ENCODE measurements at places on chromosomes 1 and 21.
A peak's percentile ranks its signal among the peaks of the same experiment; 100 is the strongest.

DNA sequence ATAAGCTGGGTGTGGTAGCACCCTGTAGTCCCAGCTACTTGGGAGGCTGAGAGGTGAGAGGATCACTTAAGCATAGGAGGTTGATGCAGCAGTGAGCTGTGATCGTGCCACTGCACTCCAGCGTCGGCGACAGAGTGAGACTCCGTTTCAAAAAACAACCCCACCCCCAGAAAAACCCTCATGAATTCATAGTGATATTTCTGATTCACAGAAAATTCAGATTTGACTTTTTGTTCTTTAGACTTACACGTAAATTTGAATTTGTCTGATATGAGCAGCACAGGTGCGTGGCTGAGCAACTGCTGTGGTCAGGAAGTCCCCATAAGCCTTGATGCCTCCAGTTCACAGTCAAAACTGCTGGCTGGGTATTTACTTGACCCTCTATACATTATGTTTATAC lies 10.0 kb upstream of the MORC3 start:
- DNase-seq = peak; percentile 50

- DNase-seq = no peak
Measured at GRCh38 chr1:12015499-12015898, 3.8 kb upstream of the MIIP start.

DNA sequence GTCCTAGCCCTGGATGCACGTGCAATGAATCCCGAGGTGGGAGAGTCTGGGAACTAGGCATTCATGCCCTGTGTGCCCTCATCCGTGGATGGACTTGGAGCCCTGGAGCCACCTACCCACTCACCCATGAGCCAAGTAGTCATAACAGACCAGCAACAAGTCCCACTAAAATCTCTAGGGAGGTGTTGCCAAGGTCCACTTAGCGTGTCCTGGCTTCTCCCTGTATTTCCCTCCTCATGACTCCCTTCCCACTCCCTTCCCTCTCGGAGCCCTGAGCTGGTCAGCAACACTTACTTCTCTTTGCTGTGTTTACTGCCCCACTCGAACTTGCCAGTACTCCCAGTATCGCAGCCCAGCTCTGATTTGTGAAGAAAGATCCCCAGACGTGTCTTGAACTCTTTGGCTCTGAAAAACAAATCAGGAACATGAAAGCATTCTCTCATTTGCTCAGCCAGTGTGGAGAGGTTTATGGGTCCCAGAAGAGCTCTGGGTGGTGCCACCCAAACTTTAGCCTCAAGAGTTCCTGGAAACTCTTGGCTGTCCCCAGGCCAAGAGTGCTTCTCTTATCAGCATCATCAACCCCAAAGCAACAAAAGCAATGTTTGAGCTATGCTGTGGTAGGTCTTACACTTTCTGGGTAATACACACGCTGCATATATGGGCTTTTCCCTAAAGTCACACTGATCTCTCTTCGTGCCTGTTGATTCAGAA lies 1.1 kb downstream of the RGS16 start:
- DNase-seq = no peak

GRCh38 chr1:34750610-34751009 lies 4.2 kb upstream of the GJB5 start:
- DNase-seq = no peak

DNA sequence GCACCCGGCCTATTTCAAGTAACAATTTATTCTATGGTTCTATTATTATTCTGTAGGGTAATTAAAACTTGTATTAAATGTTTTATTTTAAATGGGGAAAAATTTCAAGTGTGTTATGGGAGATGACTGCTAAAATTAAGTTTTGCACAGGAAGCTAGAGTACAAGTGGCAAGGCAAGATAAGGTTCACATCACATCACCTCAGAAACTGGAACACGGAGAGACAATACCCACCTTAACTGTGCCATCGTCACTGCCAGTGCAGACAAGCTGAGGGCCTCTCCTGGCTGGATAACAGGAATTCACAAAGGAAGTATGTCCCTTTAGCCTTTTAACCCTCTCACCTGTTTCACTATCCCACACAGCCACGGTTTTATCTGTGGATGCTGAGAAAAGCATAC lies 7.6 kb downstream of the SNRNP40 start:
- no peak for DNase-seq

DNA sequence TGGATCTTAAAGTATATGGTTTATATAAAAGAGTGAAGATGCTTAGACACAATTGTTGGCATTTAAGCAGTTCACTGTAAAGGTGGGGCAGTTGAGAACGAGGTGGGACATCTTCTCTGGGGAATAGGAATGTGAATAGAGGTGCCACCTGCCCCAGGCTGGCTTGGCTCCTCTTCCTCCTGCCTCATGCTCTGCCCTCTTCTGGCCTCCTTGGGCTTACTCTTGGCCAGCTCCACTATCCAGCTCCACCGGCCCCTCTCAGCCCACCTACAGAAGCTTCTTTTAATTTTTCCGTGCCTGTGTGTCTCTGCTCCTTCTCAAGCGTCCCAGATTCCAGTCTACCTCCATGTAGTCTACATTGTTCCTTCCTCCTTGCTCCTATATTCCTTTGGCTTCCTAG lies 122.1 kb downstream of the NUF2 start:
- DNase-seq = no peak

DNA sequence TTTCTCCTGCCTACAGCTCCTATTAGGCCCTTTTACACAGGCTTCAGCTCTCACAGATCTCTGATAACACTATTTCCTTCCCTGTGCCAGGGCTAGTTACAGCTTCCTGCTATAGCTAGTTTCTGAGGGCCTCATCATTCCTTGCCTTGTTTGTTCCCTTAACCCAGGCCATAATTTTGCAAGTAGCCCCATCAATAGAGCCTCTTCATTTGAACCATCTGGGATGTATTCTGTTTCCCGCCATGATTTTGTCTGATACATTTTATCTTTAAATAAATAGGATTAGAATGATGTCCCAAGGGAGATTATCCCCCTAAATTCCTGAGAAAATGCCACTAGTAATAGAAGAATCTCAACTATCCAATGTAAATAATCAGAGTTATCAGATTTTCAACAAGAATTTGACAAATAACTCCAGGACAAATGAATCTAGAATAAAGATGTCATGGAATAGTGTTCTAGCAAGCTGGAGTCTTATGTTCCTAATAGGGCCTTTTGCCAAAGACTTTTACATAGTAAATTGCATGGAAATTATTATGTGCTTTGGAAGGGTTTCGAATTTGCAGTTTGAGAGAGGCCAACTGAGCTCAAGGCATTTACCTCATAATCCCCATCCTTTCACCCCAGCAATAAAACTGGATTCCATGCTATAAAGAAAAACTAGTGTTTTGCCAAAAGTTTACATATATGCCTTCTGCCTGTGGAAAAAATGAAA lies 16.1 kb downstream of the IFT25 start:
- no peak for DNase-seq

- DNase-seq = no peak
Measured at GRCh38 chr21:33939226-33939625, 23.6 kb upstream of the ATP5PO start.

DNA sequence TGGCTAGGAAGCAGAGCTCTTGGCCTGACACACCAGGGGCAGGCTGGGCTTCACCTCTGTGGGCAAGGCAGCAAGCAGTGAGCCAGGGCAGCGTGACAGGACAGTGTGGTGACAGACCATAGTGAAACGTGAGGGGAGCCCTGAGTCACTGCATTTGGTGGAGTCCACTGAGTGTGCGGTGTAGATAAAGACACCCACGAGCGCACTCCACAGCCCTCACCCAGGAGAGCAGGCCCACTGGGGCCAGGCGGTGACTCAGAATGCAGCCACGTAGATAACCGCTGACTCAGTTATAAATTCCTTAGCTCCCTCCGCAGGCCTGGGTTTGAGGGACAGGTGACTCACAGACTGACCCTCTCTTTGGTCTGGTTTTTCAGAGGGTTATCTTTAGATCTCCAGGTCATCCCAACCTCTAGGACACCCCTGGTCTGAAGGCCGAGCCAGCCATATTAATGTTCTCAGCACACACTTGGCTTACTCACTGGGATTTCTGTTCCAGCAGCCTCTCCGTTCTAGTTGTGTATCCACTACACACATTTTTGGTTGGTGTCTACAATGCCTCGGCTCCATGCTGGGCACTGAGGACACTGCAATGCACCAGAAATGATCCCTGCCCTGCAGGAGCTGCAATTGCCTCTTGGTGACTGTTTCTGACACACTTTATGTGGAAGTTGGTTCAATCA lies 90.2 kb upstream of the TSPAN2 start:
- no peak for DNase-seq

GRCh38 chr1:150875197-150876118 lies 941 bp downstream of the ARNT start:
- DNase-seq = no peak

- no peak for DNase-seq
Measured at GRCh38 chr1:95370691-95371562, 136.9 kb downstream of the RWDD3 start.

DNA sequence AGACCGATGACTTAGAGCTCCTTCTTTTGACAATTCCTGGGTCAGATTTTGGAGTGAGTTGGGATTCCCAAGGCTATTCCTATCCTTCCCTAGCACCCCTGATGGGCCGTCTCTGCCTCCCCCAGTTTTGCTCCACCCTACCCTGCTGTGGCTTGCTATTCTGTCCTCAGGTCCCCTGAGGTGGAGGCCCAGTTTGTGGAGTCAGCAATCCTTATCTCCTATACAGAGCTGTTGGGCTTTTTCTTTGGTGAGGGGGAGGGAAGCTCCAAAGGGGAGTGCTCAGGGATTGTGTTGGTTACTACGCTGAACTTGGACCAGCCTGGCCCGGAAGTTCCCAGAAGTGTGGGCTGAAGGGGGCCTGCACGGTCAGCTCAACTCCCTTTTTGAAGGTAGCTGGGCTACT lies 7.6 kb downstream of the SESN2 start:
- no peak for DNase-seq

DNA sequence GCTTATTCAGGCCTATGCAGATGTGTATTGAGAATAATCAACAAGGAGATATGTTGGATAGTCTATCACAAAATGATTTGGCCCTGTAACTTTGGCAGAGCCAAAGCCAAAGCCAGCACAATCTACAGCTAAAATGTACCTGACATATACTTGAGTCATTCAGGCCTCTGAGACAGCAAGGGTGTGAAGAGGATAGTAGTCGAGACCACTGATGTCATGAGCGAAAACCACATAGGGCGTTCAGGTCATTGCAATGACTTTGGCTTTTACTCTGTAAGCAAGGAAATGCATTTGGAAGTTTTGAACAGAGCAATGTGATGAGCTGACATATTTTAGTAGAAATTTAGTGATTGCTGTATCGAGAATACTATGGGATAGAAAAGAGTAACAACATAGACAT lies 579.6 kb downstream of the AMY1C start:
- DNase-seq = no peak

DNA sequence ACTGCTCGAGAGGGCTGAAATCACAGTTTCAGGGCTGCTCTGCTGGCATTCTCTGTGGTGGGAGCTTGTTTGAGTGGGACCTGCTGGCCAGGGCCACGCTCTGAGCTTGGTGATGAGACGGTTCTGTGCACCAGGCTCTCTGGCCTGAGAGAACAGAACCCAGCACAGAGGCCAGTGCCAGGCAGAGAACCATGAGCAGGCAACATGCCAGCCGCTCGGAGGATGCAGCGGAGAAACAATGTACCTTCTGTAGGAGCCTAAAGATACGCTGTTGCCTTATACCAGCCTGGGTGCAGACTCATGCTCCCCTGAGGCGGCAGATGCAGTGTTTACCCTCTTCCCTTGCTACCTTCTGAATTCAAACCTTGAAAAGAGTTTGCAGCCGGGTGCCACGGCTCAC lies 10.0 kb downstream of the C2CD2 start:
- DNase-seq = no peak

- no peak for DNase-seq
Measured at GRCh38 chr1:196543833-196544232, 64.4 kb downstream of the KCNT2 start.

DNA sequence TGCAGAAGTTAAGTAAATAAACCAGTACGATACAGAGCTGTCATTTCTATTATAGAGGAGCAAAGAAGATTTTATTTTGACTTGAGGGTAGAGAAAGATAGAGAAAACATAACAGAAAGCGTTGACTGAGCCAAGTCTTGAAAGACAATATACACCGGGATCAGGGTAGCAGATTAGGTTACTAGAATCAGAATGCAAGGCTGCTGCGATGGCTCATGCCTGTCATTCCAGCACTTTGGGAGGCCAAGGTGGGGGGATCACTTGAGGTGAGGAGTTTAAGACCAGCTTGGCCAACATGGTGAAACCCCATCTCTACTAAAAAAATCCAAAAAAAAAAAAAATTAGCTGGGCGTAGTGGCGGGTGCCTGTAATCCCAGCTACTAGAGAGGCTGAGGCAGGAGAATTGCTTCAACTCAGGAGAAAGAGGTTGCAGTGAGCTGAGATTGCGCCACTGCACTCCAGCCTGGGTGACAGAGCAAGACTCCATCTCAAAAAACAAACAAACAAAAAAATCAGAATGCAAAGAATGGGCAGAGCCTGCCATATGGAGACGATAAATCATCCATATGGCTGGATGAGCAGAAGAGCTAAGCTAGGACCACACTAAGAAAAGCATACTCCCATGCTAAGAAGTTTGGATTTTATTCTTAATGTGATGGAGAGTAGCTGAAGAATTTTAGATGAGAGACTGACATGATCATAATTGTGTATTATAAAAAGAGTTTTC lies 9.9 kb upstream of the ABCD3 start:
- DNase-seq = no peak

DNA sequence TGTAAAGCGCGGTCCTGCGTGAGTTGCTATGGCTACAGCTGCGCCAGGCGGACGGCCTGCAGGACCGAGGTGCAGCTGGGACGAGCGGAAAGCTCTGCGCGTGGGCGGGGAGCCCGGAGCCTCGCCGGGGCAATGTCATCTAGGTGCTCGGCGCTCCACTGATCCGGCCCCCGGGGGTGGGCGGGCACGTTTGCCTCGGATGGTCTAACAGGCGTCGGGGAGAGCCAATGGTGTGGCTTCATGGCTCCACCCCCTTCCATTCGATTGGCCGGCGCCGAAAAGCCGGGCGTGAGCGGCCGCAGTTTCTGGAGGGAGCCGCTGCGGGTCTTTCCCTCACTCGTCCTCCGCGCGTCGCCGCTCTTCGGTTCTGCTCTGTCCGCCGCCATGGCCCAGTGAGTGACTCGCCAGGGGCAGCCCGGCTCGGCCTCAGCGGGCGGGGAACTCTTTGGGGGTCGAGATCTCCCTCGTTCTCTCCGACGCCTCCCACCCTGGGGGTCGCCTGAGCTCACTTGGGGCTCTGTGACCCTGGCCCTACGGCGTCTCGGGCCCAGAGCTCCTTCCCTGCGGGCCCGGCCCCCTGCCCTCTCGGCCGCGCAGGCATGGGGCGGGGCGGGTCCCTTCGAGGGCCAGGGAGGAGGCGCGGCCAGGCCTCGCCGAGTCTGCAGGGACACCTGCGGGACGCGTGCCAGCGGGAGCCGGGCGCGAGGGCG lies at the start of gene PGD:
Gene PGD, plus strand, starts transcription at position 331 of the 710 bp plus-strand sequence. Its CDS starts 54 bp downstream, at position 385.
- DNase-seq = peak; percentile 98

DNA sequence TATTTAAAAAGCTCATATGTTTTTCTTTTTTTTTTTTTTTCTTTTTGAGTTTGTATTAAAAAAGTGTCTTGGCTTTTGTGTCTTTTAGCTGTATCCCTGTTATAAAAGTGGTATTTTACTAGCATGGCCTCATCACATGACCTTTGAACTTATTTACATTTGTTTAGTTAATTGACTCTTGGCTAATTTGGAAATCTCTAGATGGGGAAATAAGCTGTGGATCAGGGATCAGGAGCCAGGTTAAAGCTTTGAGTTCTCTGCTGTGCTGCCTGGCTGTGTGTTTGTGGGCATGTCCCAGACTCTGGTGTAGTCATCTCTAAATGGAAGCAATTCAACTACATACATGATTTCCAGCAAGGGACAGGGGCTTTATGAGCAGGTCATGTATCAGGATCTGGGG lies 56.5 kb downstream of the HHAT start:
- no peak for DNase-seq

Measured in activated naive CD4-positive, alpha-beta T cell treated with anti-CD3 and anti-CD28 coated beads, Interleukin-2, amount 50 U/mL, for 16 hours (primary cell).